CD4-positive, alpha-beta memory T cell (primary cell): ENCODE measurements at places on chromosomes 7 and 10.

GRCh38 chr7:37493810-37494209, 45.1 kb upstream of the ELMO1 start:
- no peak for DNase-seq

DNA sequence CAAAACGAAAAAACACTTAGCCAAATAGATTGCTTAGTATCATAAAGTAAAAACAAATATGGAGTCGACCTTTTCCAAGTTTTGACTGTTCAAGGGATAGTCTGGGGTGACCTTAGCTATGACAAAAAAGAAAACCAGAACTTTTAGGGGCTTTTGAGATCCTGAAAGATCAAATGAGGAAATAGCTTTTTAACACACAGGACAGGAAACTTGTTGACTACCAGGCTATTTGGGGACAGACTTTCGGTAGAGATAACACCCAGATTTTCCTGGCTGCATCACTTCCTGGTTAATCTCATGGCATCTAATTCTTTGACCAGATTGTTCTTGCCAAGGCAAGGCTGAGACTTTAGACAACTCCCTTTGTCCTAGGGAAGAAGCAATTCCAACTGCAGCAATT, 34.5 kb upstream of the EGR2 start:
- DNase-seq = no peak

- no peak for DNase-seq
Observed at GRCh38 chr10:74837743-74838142, 11.3 kb downstream of the KAT6B start.

GRCh38 chr7:157542068-157543021, 205.5 kb downstream of the DNAJB6 start:
- no peak for DNase-seq

DNA sequence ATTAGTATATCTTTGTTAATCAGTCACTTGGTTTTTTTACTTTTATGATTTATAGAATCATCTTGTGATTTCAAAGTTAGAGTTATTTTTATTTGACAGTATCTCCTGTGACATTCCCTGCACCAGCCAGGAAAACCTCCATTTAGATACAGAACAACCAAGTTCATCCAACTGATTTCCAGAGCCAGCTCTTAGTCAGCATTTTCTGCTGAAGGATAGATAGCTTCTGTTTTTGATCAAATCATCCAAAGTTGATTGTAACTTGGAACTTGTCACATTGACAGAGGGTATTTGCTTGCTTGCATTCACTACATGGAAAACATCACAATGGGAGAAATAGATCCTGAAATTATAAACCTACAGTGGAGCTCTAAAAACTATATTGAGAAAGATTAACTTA, 122.6 kb downstream of the PON1 start:
- DNase-seq = no peak

DNA sequence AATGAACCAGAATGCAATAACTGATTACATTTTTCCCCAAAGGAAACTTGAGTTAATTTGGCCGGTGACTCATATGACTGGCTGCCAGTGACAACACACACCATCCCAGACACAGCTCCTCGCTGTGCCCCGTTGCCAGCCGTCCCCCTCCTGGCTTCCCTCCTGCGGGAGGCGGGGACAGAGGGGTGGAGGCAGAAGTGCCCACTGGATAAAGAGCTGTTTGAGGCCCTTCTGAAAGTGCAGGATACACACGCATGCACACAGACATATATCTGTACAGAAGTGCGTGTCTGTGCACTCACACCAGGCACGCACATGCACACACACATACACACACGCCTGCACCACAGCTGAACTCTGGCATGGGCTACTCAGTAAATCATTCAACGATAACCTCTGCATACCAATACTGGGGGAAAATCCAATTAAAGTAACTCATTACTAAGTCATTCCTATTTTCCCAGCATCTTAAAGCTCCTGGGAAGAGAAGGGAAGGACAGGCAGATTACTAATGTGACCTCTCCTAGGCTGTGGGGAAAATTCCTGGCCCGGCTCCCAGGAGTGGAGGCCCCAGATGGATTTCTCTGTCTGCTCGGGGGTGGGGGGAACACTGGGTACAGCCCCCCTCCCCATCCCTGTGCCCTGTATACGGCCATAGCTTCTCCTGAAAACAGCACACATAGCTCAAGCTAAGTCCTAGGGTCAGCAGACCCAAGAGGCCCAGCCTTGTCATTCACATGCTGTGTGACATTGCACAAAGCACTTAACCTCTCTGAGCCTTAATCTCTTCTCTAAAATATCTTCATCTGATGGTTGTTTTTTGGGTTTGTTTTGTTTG, 52.3 kb upstream of the MYL10 start:
- no peak for DNase-seq

DNA sequence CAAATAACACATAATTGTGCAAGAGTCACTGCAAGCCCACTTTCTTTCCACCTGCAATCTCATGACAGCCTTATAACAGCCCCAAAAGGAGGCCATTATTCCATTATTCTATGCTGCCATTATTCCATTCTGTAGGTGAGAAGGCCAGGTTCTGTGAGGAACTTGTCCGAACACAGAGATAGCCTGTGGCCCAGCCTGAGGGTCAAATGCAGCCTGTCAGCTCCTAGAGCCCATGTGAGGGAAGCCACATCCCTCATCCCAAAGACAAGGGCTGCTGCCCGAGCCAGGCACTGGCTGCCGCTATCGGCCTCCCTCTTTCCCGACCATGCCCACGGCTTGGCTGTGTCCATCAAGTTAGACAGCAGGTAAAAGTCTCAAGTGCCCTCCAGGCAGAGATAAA, 24.1 kb upstream of the C10orf71 start:
- no peak for DNase-seq

DNA sequence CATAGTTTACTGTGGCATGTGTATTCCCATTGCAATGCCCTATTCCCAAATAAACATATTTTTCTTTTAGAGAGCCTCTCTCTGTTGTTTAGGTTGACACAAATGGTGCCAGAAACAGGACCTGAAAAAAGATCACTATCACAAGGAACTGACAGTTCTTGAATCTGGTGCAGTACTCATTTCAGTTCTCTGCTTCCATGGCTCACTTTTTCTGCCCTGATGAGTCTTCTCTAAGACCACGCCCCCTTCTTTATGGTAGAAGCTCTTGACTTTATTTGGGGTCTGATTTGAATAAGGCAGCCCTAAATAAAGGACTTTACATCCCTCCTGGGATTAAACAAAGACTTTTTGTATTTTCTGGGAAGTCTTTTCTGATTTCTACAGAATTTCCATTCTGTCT, 3.5 kb upstream of the CCDC126 start:
- no peak for DNase-seq

- peak; percentile 59 for DNase-seq
Observed at GRCh38 chr10:84177541-84178141, 4.0 kb downstream of the GPR15LG start.

GRCh38 chr7:30727061-30727945, 24.6 kb upstream of the INMT start:
- DNase-seq = peak; percentile 78
